NCI-H2029 (cell line): ENCODE measurements at places on chromosomes 6 and 20.

DNA sequence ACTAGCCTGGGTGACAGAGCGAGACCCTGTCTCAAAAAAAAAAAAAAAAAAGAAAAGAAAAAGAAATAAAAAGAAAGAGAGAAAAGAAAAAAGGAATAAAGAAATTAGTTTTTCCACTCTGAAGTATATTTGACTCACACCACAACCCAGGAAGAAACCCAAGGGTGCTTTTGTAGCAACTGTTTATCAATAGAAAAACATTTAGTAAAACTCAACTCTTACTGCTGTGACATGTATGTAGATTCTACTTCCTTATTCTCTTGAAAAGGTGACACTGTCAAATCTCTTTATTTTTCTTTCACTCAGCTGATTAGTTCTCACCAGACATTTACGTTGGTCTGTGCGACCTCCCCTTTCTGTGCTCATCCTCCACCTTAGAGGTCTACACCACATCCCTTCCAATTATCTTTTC lies 99.9 kb upstream of the SHLD1 start:
- no peak for DNase-seq

GRCh38 chr20:48691523-48691922 lies 136.3 kb downstream of the PREX1 start:
- no peak for DNase-seq

DNA sequence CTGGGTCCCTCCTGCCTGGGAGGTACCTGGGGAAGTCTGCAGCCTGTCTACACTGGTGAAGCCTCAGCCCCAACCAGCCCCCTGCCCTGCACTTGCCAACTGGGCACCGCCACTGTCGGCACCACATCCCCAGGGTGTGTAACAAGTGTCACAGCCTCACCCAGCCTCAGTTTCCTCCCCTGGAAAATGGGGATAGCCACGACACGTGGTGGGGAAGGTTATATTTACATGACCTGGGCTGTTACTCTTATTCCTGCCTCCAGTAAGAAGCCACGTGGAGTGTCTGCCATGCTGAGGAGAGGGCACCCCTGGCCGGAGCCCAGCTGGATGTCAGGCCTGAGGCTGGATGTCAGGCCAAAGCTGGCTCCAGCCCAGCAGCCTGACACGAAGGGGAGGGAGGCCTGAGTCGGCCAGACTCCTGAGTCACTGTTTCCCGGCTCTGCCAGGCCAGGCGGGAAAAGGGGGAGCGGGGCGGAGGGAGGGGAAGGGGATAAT lies 44.9 kb downstream of the SNAI1 start:
- DNase-seq: no peak

DNA sequence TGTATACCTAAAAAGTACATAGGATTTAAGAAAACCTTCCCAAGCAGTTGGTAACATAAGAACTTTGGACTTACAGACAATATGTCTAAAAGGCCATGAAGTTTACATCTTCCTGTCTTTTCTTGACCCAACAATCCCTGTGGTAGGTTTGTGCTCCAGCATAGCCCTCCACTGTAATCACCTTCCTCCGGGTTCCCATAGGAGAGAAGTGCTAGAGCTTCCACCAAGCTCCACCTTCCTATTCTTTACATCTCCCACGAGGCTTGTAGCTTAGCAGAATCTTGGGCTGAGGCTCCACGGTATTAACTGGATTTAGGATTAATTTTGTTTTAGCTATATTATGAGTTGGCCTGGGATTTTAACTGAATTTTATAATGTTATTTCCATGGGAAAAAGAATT lies 23.3 kb downstream of the ADGRG6 start:
- DNase-seq: no peak

GRCh38 chr6:18154507-18155149 lies at the start of gene TPMT:
TPMT (minus strand) TSS chr6:18155077; CDS start chr6:18149127, 5,950 bp downstream.
- DNase-seq: peak; percentile 99

- DNase-seq: no peak
These were observed 31.4 kb upstream of the GSTA5 start for GRCh38 chr6:52872031-52872430.

DNA sequence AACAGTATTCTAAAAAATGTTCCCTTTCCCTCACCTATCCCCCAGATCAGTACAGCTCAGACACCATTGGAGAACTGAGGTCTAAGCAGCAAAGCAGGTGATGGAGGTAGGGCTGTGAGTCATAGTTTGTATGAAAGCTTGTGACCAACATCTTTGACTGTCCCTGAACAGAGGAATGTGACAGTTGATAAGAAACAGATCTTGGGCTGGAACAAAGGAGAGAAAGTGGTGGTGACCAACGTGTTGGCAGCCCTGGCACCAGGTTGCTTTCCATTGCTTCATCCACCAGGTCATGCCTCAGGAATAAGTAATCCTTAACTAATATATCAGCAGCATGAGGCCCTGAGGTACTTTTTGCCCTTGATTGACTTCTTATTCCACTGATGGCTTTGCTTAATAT lies 19.9 kb upstream of the CRIP3 start:
- DNase-seq: no peak

- no peak for DNase-seq
These were observed 3.4 kb downstream of the MED20 start for GRCh38 chr6:41917528-41917927.

DNA sequence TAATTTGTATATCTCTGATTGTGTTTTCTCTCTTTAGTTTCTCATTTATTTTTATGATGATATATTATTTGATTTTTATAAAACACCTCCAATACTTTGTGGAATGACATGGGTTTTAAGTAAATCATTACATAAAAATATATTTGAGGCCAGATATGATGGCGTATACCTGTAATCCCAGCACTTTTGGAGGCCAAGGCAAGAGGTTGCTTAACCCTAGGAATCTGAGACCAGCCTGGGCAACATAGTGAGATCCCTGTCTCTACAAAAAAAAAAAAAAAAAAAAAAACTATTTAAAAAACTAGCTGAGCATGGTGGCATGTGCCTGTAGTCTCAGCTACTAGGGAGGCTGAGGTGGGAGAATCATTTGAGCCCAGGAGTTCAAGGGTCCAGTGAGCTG lies 87.3 kb downstream of the BMP6 start:
- DNase-seq: no peak

GRCh38 chr20:35269055-35269781 lies 8.7 kb downstream of the MMP24OS start:
- DNase-seq: peak; percentile 57

DNA sequence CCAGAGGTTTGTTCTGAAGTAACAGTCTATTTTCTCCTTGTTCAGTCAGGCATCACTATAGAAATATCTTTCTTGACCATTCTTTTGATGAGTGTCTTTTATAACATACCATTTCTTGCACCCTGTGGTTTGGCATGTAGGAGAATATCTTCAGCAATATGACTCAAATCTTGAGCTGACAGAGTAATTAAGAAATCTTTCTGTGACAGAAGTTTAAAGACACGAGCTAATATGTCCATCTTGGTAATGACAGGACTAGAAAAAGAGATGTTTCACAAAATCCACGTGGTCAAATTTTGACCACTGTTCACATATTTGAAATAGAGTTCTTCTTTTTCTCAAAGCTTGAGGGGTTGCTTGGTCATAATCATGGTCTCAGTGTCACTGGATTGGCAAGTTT lies 149.9 kb downstream of the MYB start:
- DNase-seq: no peak
